Mucosa of gallbladder (tissue), 1 donor: ENCODE measurements at places on chromosomes 4 and X. TPM values are rescaled to one million over a fixed set of nuclear protein-coding genes. Genes with fewer than 3 reads are reported as not detected.

DNA sequence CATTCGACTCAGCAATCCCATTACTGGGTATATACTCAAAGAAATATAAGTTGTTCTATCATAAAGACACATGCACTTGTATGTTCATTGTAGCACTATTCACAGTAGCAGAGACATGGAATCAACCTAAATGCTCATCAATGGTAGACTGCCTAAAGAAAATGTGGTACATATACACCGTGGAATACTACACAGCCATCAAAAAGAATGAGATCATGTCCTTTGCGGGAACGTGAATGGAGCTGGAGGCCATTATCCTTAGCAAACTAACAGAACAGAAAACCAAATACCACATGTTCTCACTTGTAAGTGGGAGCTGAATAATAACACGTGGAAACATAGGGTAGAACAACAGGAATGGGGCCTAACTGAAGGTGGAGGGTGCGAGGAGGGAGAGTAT, 44.9 kb downstream of the TMEM131L start:
- no peak for DNase-seq

DNA sequence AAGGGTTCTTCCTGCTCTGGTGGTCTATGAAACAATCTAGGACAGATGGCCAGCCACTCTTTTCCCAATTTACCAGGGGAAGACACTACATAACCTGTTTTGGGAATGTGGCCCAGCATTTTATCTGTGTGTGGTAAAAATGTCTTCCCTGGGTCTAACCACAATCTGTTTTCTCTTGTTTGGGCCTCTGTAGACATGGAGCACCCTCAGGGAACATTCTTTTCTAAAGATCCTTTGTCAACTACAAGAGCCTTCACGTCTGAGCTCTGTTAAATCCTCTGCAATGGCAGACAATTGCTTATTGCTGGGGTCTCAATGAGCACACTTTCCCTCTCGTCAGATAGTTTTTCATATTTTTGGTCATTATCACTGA, 35.5 kb downstream of the PLAC1 start:
- no peak for DNase-seq

Gene NAAA
- 28.0 TPM for total RNA-seq

Gene FGF2
- 11.9 TPM for total RNA-seq

DNA sequence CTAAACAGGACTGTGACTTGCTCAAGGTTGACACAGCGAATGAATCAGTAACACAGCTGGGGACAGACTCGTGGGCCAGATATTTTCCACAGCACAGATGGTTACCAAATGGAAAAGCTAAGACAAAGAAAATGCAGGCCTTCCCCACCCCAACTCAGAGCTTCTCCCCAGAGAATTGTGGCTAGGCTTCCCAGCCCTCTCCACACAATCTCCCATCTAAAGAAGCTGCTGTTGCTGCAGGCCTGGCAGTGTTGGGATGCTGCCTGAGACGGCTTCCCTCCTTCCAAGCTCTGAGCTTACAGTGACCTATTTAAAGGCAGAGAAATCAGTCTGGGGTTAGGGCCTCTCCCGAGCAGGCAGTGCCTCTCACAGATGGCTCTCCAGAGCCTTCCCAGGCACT, 46.5 kb upstream of the PGRMC1 start:
- DNase-seq: peak; percentile 21

- no peak for DNase-seq
Measured at GRCh38 chrX:111047575-111047974, 48.4 kb upstream of the PAK3 start.

Gene RNF128
- total RNA-seq: 144 TPM

Gene NIPAL1
- total RNA-seq: 9.2 TPM

Gene CTAG2
- not detected for total RNA-seq

GRCh38 chr4:1238676-1239000, 10.3 kb downstream of the CTBP1 start:
- no peak for DNase-seq

Gene CORIN
- total RNA-seq: 6.6 TPM

Gene SMARCA1
- 28.8 TPM for total RNA-seq

DNA sequence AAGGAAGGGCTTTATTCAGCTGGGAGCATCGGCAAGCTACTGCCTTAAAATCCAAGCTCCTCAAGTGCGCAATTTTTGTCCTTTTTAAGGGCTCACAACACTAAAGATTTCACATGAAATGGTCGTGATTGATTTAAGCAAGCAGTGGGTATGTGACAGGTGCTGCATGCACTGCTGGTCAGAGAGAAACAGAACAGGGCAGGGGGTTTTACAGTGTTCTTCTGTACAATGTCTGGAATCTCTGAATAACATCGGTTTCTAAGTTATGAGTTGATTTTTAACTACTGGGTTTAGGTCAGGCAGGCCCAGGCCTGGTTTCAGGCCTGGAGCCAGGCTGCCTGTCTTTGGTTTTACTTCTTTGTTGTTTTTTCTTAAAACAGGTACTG, 6.0 kb downstream of the UGT2B17 start:
- DNase-seq: no peak

Gene CT45A10
- not detected for total RNA-seq

GRCh38 chr4:89299153-89299791, 8.3 kb downstream of the GPRIN3 start:
- DNase-seq: no peak

Gene TRIM60
- total RNA-seq: not detected

- DNase-seq: no peak
Measured at GRCh38 chrX:15825936-15826335, 28.7 kb downstream of the AP1S2 start.

DNA sequence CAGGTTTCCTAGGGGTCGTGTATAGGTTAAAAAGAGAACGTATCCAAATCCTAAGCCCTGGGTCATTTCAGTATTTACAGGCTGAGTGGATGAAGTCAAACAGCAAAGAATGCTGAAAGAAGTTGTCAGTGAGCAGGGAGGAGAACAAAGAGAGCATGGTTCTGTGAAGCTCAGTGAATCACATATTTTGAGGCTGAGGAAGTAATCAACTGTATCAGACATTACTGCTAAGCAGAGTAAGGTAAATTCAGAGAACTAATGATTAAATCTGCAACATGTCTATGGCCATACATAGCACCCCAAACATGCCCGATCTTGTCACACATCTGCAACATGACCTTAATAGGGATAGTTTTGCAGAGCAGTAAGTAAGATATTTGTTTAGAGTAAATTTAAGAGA, 1130.3 kb downstream of the RAPGEF2 start:
- no peak for DNase-seq

GRCh38 chr4:164383058-164383357, 370.9 kb upstream of the SMIM31 start:
- DNase-seq: no peak

Gene PRR32
- total RNA-seq: not detected

Gene EVC
- 80.5 TPM for total RNA-seq

DNA sequence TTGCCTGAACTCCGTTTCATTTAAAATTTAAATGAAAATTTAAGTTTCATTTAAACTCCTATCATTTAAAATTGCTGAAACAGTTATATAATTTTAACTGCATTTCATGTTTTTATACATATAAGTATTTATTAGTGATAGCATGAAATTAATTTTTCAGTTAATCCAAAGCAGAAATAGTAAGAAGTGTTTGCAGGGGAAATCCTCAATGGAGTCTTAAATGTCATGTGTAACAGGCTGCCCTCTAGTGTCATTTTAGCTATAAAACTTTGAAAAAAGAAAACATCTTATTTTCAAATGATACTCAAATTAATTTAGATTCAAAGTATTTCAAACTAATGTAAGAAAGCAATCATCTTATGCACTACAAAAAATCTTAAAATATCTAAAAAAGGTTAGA, 27.2 kb downstream of the TAPT1 start:
- DNase-seq: no peak

- DNase-seq: no peak
Measured at GRCh38 chr4:56240554-56241174, 146.6 kb downstream of the AASDH start.

Gene NEXMIF
- total RNA-seq: 1.0 TPM

GRCh38 chrX:49278081-49278480, 8.5 kb downstream of the PPP1R3F start:
- DNase-seq: no peak

Gene PRKG2
- 0.58 TPM for total RNA-seq

Gene PWWP3B
- 5.6 TPM for total RNA-seq
